ENCODE measurements at places on chromosomes 4 and X.

GRCh38 chr4:184643731-184644130 is 5.5 kb downstream of the CASP3 start:
- no peak for DNase-seq

- DNase-seq, result no peak
These were observed 141.7 kb upstream of the SCML1 start for GRCh38 chrX:17595456-17596035.

GRCh38 chr4:27638163-27638915 is 777.7 kb downstream of the STIM2 start:
- DNase-seq, result no peak

GRCh38 chr4:4818415-4819212 is 40.9 kb upstream of the MSX1 start:
- DNase-seq, result no peak

DNA sequence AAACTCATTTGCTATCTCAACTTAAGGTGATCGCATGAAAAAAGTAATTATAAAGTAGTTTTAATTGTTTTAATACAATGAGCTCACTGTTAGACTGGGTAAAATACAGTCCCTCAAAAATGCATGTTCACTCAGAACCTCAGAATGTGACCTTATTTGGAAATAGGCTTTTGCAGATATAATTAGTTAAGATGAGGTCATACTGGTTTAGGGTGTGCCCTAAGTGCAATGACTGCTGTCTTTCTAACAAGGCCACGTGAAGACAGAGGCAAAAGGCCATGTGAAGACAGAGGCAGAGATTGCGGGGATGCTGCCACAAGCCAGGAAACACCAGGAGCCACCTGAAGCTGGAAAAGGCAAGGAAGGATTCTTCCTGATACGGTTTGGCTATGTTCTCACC is 262.1 kb downstream of the NKX6-1 start:
- DNase-seq, result no peak

DNA sequence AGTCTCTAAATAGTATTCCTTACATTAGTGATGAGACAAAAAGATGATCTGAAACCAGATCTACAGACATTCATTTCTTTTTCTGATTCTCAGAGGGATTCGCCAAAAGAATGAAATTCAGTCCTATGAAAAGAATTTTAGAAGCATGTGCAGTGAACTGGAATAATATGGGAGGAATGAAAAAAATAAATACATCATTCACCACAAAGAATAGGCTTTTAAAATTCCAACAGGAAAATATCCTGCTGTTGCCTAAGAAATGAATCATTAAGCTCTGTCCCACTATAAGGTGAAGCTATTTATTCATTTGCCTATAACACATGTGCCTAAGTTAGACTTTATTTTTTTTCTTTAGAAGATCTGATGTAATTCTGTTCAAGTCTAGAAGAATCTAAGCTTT is 165.9 kb downstream of the IL15 start:
- no peak for DNase-seq

DNA sequence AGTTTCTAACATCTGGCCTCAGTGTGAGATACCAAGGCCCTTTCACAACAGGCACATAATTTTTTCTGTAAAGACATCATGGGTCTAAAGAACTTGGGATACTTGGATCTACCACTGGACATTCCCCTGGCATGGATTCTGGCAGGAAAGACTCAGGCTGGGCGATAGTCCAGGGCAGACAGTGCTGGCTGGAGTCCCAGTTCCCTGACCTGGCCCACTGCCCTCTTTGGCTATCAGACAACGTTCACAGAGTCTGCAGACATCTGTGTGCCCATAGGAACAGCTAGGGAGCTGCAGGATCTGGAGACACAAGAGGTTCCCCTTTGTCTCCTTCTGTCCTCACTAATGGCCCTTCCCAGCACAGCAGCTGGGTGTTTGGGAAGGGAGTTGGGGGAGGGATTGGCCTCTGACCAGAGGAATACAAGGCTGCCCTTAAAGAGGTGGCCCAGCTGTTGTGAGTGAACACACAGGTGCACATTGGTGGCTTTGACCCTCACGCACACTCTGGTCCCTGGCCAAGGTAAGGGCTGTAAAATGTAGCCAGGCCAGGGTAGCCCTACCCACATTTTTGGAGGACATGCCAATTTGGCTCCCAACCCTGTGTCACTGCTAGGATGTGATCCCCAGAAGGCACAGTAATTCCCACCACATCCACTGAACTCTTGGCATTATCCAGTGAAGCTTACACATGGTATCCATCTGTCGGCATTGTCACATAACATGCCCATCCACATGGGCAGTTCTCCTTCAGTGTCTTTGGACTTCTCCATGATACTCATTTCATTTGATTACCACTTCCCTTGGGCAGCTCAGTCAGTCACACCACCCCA is 72.3 kb downstream of the SOX3 start:
- no peak for DNase-seq

DNA sequence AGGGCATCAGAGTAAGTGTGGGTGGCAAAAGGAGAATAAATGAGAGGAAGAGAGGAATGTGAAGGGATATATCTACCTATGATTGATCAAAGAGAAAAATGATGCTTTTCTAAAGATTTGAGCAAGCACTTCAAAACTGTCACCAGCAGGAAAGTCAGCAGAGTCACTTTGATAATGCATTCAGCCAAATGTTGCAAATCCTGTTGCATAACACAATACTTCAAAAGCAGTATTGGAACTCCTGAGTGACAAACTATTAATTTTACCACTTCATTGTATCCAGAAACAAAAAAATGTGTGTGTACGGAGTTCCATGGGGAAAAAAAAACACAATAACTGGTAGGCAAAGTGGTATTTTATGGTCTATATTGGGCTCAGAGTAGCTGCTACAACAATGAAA is 160.3 kb downstream of the EMCN start:
- no peak for DNase-seq

DNA sequence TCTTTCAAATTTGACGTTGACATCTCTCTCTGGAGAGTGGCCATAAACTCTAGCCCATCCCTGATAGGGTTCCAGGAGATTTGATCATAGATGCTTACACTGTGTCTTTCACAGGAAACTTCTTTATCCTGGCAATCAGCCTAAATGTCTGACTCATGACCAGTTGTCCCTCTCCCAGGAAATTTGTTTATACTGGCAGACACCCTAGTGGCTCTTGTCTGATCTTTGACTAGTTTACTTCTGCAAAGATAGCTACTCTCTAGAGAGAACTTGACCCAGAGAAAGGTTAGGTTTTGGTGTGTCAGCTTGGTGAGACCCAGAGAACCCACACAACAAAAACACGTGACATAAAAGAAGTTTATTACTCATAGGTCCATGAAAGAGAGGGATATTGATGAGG is 509.8 kb downstream of the CENPC start:
- no peak for DNase-seq

Data from stimulated activated CD8-positive, alpha-beta memory T cell treated with anti-CD3 and anti-CD28 coated beads, Interleukin-7, amount 100 ng/mL, for 4 hours (primary cell).